SJSA1 (cell line): ENCODE measurements at places on chromosomes 16 and 17. TPM values are rescaled to one million over a fixed set of nuclear protein-coding genes. Genes with fewer than 3 reads are reported as not detected.

The DNASE1 gene
- 9.9 and 12.9 TPM in 2 replicates for total RNA-seq

The TPSG1 gene
- total RNA-seq = not detected in 2 replicates

The CD7 gene
- not detected in 2 replicates for total RNA-seq

The PPP1R9B gene
- 69.4 and 70.1 TPM in 2 replicates for total RNA-seq

The LRRC75A gene
- total RNA-seq = 0.39 TPM in 1 of 2 replicates, not detected in the other

The COX10 gene
- total RNA-seq = 23.8 and 27.3 TPM in 2 replicates

The ABHD15 gene
- 5.7 and 6.8 TPM in 2 replicates for total RNA-seq

The IL34 gene
- total RNA-seq = 0.74 and 1.4 TPM in 2 replicates

The ZNF287 gene
- total RNA-seq = 4.5 and 6.4 TPM in 2 replicates

The CTF1 gene
- total RNA-seq = 1.3 and 3.5 TPM in 2 replicates

GRCh38 chr16:54633943-54634362, 296.7 kb upstream of the IRX5 start:
- no peaks in the 10 kb centered on the region for H3K36me3 ChIP-seq
- no peaks in the 10 kb centered on the region for H3K4me1 ChIP-seq
- 0 out of 2 replicates have a peak, but pooled peaks cover 3% of the 10 kb centered on the region for H3K27me3 ChIP-seq
- no peak overlapping the region for H3K4me3 ChIP-seq

GRCh38 chr17:13024016-13024415, 6.2 kb upstream of the ELAC2 start:
- no peak for DNase-seq
- H3K36me3 ChIP-seq = no peaks in the 10 kb centered on the region
- H3K4me3 ChIP-seq = no peak overlapping the region
- no peak overlapping the region for H3K27ac ChIP-seq

GRCh38 chr17:17217995-17218394, 11.9 kb upstream of the PLD6 start:
- no peak overlapping the region for H3K27ac ChIP-seq
- no peaks in the 10 kb centered on the region for H3K27me3 ChIP-seq
- DNase-seq = no peak
- peaks cover 83% of the 10 kb centered on the region for H3K36me3 ChIP-seq
- no peaks in the 10 kb centered on the region for H3K4me1 ChIP-seq
- no peak overlapping the region for H3K4me3 ChIP-seq

DNA sequence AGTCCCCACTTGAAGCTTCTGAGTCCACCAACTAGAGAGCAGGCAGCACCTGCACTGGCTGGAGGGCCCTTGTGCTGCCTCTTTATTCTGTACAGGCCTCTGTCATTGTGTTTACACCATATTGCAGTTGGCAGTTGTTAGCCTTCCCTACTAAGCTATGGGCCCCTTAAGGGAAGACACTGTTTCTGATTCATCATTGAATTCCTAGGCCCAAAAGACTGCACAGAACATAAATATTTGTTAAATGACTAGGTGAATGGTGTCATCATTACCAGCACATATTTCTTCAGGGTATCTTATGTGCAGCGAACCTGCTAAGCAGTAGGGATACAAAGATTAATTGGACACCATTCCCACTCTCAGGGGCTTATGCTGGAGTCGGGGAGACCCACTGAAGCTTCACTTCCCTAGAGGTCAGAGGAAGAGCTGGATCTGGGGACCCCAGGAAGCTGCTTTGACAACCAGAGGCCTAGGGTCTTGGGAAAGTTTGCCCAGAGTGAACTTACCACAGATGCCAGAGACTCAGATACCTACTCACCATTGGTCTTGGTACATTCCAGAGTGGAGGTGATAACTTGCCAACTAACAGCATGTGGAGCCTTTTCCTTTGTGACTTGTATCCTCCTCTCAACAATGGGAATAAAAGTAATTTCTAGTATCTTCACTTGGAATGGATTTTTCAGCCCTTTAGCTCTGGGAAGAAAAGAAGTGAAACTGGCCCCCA, 28.7 kb upstream of the DDX52 start:
- no peaks in the 10 kb centered on the region for H3K36me3 ChIP-seq
- peaks cover 59% of the 10 kb centered on the region for H3K4me1 ChIP-seq

DNA sequence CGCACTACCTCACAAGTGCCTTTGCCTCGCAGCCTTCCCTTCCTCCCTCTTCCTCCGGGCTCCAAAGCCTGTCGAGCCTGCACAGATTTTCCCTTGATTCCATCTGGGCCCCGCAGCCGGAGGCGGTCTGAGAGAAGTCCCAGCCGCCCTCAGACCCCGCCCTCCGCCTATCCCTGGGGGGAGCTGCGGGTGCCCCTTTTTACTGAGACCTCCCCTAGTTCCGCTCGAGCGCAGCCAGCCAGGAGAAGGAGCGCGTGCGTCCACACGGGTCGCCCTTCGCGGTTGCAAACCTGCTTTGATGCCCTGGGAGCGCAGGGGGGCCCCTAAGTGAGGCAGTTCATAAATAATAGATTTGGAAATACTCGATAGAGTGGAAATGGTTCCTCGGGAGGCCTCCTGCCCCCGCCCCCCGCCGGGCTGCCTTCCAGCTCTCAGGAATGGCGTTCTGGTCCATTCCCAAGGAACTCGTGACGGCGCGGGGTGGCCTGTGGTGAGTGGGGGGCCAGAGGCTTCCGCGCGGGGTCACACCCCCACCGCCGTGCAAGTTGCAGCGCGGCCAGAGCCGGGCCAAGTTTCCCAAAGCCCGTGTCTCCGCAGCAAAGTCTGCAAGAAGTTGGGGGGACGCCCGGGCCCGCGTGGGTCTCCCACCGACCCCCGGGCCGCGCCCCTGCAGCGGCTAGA, 610 bp downstream of the C16orf74 start:
- H3K4me3 ChIP-seq = peak overlapping the region; percentile 84
- no peak for DNase-seq
- H3K27ac ChIP-seq = no peak overlapping the region
- H3K27me3 ChIP-seq = no peaks in the 10 kb centered on the region
- peaks cover 45% of the 10 kb centered on the region for H3K4me1 ChIP-seq
